ENCODE measurements at places on chromosomes 1 and 21. TPM values are rescaled to one million over a fixed set of nuclear protein-coding genes. Genes with fewer than 3 reads are reported as not detected.

DNA sequence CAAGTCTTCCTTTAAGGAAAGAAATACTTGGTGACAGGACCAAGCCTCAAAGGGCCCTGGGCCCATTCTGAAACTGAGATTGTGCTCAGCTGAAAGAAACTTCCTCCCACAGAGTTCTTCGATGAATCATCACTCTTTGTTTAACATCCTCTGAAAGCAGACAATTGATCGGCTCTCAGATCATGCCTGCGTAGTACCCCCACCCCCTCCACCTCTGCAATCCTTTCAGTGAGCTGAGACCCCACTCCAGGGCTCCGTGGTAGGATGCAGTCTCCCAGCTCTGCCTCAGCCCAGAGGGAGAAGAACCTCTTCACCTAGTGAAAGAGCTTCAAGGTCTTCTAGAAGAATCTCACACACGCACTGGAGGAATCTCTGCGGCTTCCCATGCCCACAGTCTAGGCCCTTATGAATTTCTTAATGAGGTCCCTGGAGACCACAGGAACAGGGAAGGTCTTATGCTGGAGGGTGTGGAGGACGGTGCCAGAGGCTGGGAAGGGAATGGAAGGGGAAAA is 104.9 kb upstream of the SOD1 start:
- DNase-seq = peak; percentile 16

- DNase-seq = no peak
These were observed 13.8 kb upstream of the ZBTB18 start for GRCh38 chr1:244037252-244037651.

- peak; percentile 86 for DNase-seq
These were observed 5.4 kb downstream of the MIER1 start for GRCh38 chr1:66929999-66930822.

The FAM43B gene
- total RNA-seq = 0.90 TPM

The LINGO4 gene
- total RNA-seq = not detected
